ENCODE measurements at places on chromosomes 1 and 21. TPM values are rescaled to one million over a fixed set of nuclear protein-coding genes. Genes with fewer than 3 reads are reported as not detected.

Gene SSX2IP
- 54.1 TPM for total RNA-seq

Gene C1orf167
- 0.22 TPM for total RNA-seq

Gene ID3
- 99.9 TPM for total RNA-seq

Gene CA6
- not detected for total RNA-seq

Gene OR14K1
- total RNA-seq: not detected

Gene C1orf115
- total RNA-seq: 6.8 TPM

Gene KRTAP21-2
- total RNA-seq: not detected

Gene ATP1A4
- total RNA-seq: 0.17 TPM

- no peak for DNase-seq
These were observed 22.4 kb downstream of the MCOLN3 start for GRCh38 chr1:85025940-85026339.

GRCh38 chr1:204941421-204942338, 71.0 kb downstream of the NFASC start:
- DNase-seq: peak; percentile 87

- no peak for DNase-seq
These were observed 20.1 kb upstream of the PIGK start for GRCh38 chr1:77239311-77239710.

GRCh38 chr1:9316080-9316444, 23.4 kb downstream of the SPSB1 start:
- DNase-seq: no peak

DNA sequence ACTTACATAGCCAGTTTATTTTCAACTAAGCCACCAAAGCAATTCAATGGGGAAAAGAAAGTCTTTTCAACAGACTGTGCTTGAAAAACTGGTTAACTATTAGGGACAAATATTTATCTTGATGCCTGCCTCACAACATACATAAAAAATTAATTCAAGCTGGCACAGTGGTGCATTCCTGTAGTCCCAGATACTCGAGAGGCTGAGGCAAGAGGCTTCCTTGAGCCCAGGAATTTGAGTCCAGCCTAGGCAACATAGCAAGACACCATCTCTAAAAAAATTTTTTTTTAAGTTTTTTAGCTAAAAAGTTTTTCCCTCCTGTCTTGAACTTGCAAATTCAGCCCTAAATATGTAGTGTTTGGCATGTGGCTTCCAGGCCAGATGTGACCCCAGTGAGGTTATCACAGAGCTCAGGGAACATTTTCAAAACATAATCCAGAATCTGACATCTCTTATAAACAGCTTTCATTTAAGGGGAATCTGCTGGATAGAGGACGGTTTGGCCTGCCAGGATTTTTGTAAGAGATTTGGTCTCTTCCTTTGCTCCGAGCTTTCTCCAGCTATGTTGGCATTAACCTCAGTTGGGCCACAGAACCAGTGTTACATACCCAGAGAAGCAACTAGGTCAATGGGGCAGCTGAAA, 46.4 kb downstream of the COL6A1 start:
- DNase-seq: no peak

DNA sequence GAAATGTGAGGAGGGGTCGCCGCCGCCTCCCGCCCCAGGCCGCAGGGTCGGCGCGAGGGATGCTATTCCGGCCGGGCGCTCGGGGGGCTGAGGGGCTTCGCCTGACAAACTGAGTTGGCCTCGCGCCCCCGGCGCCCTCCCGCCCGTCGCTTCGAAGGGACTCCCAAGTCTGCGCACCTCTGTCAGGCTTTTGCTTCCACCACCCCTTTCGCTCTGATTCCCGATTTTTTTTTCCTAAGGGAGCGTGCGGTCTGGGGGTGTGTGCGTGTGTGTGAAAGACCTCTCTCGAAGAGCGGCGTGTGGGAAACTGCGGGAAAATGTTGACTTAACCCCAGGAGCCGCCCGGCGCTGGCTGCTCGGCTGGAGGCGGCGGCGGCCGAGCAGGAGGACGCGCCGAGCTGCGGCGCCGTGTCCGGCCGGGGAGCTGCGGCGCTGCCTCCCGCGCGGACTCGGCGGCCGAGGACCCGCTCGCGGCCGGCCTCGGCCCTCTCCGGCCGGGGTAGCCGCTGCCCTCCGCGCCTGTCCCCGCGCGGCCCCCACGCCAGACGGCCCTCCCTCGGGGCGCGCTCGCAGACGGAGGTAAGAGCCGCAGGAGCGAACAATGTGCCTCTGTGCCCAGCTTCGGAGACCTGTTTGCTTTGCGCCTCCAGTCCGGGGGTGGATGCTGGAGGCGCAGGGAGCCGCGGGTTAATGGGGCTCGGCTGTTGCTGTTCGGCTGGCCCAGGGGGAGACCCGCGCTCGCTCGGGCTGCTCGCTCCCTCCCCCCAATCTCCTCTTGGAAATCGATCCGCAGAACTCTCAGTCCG, 1.1 kb downstream of the ADGRL2 start:
- peak; percentile 62 for DNase-seq

DNA sequence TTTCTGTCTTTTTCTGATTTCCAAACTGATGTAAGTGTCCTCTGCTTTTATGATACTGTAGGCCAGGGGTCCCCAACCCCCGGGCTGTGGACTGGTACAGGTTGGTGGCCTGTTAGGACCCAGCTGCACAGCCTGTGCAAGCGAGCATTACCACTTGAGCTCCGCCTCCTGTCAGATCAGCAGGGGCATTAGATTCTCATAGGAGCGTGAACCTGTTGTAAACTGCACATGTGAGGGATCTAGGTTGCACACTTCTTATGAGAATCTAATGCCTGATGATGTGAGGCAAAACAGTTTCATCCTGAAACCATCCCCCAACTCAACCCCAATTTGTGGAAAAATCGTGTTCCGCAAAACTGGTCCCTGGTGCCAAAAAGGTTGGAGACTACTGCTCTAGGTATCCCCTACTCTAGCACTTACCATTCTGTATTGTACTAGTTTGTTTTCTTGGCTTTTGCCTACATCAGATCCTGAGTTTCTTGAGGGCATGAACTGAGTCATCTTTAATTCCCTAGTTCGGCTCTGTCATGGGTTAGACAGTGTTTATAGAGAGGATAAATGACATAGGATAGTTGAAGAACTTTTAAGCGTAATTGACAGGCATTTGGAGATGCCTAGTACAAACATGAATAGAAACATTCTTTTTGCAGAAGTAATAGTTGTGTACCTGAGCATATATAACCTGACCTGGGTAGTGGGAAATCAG, 4.1 kb downstream of the ABCD3 start:
- DNase-seq: no peak

DNA sequence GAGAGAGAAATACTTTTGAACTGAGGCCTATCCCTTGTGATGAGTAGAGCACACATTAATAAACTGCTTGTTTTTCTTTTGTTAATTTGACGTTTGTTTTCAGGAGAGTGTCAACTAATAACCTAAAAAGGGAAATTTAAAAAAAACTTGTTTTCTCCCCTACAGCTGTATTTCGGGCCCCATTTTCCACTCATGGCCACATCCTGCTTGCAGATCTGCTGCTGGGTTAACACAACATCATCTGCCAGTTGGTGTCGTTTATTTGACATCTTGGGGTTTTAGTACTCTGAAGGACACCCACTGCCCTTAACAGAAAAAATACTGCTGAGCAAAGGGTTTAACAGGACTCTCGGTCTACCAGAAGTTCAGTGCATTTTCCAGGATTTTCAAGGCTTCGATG, 848 bp upstream of the PYHIN1 start:
- no peak for DNase-seq

- DNase-seq: no peak
These were observed 483.5 kb downstream of the ADGRL2 start for GRCh38 chr1:82284213-82284612.

- no peak for DNase-seq
These were observed 11.3 kb downstream of the NRIP1 start for GRCh38 chr21:15053500-15053899.

DNA sequence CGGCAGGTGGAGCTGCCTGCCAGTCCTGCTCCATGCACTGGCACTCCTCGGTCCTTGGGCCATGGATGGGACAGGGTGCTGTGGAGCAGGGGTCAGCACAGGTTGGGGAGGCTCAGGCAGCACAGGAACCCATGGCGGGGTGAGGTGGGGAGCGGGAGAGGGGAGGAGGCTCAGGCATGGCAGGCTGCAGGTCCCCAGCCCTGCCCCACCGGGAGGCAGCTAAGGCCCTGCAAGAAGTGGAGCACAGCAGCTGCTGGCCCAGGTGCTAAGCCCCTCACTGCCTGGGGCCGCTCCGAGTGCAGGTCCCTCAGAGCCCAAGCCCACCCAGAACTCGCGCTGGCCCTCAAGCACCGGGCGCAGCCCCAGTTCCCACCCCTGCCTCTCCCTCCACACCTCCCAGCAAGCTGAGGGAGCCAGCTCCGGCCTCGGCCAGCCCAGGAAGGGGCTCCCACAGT, 691 bp upstream of the GBP5 start:
- DNase-seq: no peak

GRCh38 chr1:78831731-78832360, 174.7 kb downstream of the ADGRL4 start:
- DNase-seq: no peak

DNA sequence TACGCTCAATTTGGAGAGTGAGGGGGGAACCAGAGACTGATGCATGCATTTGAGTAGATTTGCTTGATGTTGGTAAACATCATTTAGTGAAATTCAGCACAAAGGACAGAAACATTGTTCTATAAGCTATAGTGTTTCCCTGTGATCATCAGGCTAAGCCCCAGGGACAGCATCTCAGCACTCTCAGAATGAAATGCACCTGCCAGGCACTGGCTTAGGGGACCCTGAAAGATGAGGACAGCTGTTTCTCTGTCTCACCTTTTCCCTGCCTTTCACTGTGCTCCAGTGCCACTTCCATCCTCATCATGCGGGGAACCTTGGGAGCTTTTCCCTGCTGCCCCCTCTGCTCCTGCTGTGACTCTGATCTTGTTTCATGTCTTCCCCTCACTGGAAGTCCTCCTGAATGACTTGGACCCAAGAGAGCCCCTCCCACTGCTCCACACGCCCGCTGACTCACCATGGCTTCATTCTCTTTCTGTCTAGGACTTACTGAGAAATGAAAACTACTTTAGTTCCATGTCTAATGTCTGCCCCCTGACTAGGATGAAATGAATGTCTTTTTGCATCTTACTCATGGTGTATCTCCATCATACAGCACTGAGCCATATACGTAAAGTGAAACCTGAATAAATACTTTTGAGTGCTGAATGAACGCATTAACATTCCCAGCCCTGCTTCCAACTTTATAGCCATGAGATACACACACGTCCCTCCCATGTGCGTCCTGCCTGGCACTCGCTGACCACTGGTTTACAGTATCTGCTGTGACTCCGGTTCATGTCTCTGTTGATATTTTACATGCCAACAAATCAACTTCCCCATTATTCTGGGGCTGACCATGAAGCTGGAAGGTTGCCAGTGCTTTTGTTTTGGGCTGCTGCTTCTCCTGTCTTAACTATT, 182.0 kb downstream of the PCP4 start:
- DNase-seq: no peak

- no peak for DNase-seq
These were observed 14.6 kb upstream of the TMEM61 start for GRCh38 chr1:54965624-54966340.
